ENCODE measurements at places on chromosomes 7 and 10. TPM values are rescaled to one million over a fixed set of nuclear protein-coding genes. Genes with fewer than 3 reads are reported as not detected.

The PNLIPRP2 gene
- not detected for total RNA-seq

The MOGAT3 gene
- not detected for total RNA-seq

The UCMA gene
- not detected for total RNA-seq

The SLC29A4 gene
- 0.46 TPM for total RNA-seq

The OPN4 gene
- not detected for total RNA-seq

The VIPR2 gene
- total RNA-seq = not detected

DNA sequence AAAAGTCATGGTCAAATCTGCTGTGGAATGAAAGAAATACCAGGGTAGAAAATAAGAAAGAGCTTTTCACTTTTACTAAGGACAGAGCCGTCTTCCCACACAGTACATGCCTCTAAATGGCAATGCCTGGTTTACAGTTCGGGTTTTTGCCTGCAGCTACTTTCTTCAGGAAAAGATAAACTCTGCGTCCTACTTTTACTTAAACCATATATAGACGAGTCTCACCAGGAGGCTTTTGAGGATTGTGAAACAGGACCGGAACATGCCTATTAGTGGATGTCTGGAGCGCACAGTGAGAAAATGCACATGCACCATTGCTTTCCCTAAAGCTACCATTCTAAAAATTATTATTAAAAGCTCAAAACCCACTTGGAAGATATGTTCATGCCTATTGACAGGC is 70.5 kb downstream of the KLF6 start:
- DNase-seq = no peak

DNA sequence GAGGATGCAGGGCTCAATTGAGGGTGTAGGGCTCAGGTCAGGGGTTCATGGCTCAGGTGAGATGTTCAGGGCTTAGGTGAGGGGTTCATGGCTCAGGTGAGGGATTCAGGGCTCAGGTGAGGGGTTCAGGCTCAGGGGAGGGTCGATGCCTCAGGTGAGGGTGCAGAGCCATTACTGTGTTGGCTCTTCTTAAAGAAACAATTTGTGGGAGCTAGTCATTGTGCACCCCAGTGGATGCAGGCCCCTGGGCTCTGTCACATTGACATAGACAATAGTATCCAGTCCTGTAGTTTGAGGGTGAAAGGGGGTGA is 86.7 kb downstream of the ADCY1 start:
- no peak for DNase-seq

DNA sequence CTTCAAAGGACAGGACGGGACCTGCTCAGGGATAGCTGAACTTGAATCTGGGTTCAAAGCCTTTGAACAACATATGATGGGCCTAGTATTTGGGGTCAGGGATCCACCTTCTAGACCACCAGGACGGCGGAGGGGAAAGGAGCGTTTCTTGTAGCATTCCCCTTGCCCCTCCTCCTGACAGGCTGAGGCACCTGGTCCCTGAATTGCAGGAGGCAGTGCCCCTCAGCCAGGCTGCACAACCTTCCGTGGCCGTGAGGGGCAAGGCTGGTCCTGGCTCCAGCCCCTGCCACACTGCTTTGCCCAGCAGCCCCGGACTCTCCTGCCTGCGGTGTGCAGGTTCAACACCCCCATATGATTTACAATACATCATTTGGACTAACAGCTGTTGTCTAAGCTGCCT is 58.1 kb downstream of the INSIG1 start:
- no peak for DNase-seq

GRCh38 chr10:89213191-89213808 is 6.2 kb upstream of the CH25H start:
- DNase-seq = no peak

GRCh38 chr10:14022052-14022451 is 308.7 kb downstream of the FRMD4A start:
- no peak for DNase-seq
